ENCODE measurements at places on chromosomes 7 and 10. TPM values are rescaled to one million over a fixed set of nuclear protein-coding genes. Genes with fewer than 3 reads are reported as not detected.

SPDYE1 gene
- not detected for total RNA-seq

NRP1 gene
- total RNA-seq, result 55.0 TPM

DNA sequence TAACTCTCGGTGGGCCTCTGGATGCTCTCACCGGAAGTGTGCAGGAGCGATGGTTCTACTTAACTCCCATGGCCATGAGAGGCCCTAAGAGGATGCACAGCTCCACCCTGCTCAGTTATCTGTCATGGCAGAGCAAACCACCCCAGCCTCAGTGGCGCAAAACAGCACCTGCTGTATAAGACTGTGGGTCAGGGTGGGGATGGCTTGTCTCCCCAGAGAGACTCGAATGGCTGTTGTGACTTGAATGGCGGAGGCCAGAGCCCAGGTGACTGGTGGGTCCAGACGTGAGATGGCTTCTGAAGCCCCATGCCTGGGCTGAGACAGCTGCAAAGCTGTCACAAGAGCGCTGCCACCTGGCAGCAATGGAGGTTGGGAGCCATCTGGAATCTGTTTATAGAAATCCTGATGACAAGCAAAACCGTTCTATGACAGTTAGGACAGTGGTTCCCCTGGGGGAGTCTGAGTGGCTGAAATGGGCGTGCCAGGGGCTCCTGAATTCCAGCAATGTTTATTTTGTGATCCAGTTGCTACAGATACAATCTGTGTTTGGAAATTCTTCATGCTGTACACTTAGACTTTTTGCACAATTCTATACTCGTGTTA is 490.5 kb downstream of the TCERG1L start:
- H3K4me3 ChIP-seq, result no peak overlapping the region
- H3K36me3 ChIP-seq, result no peaks in the 10 kb centered on the region
- H3K27ac ChIP-seq, result no peak overlapping the region
- H3K4me1 ChIP-seq, result no peaks in the 10 kb centered on the region
- no peaks in the 10 kb centered on the region for H3K27me3 ChIP-seq

DNA sequence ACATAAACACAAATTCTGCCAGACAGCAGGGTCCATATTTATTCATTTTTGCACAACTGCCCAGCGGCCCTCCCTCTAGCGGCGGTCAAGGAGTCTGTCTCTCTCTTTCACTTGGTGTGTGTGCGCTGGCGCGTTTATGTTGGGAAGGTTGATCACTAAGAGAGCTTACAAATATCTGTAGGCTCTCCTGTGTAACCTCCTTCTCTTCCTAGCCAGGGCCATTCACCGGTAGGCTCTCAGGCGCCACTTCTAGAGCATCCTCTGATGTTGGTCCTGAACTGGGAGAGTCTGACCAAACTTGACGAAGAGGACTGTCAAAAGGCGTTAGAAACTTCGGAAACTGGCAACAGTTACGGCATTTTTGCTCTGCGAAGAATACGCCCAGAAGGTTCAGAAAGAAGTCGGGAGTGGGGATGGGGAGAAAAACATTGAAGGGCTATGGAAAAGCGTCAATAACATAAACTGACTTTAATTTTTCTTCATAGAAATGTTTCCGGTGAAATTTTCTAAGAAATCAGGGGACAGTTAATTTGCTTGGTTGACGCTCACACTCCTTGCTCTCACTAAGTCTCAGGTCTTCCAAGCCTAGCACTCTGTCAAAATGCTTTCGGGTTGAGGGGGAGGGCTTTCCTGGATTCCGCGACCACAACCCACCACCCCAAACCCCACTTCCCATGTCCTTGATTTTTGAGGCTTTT is 731.1 kb downstream of the ZWINT start:
- peaks cover 7% of the 10 kb centered on the region for H3K27me3 ChIP-seq
- no peaks in the 10 kb centered on the region for H3K36me3 ChIP-seq
- peak overlapping the region; percentile 58 for H3K4me3 ChIP-seq
- peaks cover 23% of the 10 kb centered on the region for H3K4me1 ChIP-seq

DNA sequence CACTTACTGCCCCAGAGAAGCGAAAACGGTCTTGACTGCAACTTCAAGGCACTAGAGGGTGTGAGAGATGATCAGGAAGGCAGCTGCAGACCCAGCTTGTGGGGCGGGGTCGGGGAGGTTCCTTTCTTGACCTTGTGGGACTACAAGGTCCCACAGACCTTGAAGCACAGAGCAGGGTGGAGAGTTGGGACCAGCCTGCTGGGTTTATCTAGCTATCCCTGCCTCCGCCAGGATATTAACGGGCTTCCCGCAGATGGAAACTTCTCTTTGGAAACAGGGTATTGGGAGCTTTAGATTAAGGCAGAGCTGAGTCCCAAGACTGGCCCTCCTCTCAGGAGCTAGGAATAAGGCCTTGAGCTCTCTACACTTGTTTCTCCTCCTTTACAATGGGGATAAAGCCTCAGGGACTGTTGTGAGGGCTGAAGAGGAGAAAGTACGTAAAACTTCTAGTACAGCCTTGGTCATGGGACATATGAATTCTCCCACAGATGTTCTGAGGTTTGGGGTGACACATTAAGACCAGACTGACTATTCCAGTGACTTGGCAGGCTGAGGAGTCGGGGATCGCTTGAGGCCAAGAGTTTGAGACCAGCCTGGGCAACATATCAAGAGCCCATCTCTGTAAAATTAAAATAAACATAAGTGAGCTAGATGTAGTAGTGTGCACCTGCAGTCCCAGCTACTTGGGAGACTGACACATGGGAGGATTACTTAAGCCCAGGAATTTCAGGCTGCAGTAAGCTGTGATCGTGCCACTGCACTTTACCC is 153.2 kb downstream of the CDH23 start:
- H3K36me3 ChIP-seq, result no peaks in the 10 kb centered on the region
- no peaks in the 10 kb centered on the region for H3K4me1 ChIP-seq
- H3K27me3 ChIP-seq, result no peaks in the 10 kb centered on the region
- H3K27ac ChIP-seq, result no peak overlapping the region
- no peak for DNase-seq

DNA sequence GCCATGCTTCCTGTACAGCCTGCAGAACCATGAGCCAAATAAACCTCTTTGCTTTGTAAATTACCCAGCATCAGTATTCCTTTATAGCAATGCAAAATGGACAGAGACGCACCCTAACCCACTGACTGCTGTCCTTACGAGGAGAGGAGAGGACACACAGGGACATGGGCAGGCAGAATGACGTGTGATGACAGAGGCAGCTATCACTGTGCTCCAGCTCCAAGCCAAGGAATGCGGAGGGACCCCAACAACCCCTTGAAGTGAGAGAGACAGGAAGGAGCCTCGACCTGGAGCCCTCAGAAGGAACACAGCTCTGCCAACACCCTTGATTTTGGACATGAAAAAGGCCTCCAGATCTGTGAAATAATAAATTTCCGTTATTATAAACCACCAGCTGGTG is 46.6 kb upstream of the EBF3 start:
- H3K4me1 ChIP-seq, result no peaks in the 10 kb centered on the region
- H3K4me3 ChIP-seq, result no peak overlapping the region
- no peak overlapping the region for H3K27ac ChIP-seq

GRCh38 chr7:42960762-42961161 is 28.6 kb downstream of the MRPL32 start:
- no peaks in the 10 kb centered on the region for H3K4me1 ChIP-seq
- H3K4me3 ChIP-seq, result no peak overlapping the region
- no peaks in the 10 kb centered on the region for H3K27me3 ChIP-seq
- no peak for DNase-seq
- no peak overlapping the region for H3K27ac ChIP-seq
- no peaks in the 10 kb centered on the region for H3K36me3 ChIP-seq

- H3K36me3 ChIP-seq, result peaks cover 32% of the 10 kb centered on the region
- H3K4me3 ChIP-seq, result no peak overlapping the region
- H3K27me3 ChIP-seq, result no peaks in the 10 kb centered on the region
- no peak overlapping the region for H3K27ac ChIP-seq
- no peak for DNase-seq
Measured at GRCh38 chr7:151351967-151352366, 10.4 kb downstream of the NUB1 start.

- H3K4me3 ChIP-seq, result no peak overlapping the region
- H3K27me3 ChIP-seq, result peaks cover 3% of the 10 kb centered on the region
- no peaks in the 10 kb centered on the region for H3K36me3 ChIP-seq
- H3K27ac ChIP-seq, result no peak overlapping the region
- H3K4me1 ChIP-seq, result peaks cover 5% of the 10 kb centered on the region
Measured at GRCh38 chr7:6531492-6532279, 19.6 kb downstream of the GRID2IP start.

- peaks cover 11% of the 10 kb centered on the region for H3K4me1 ChIP-seq
- H3K27ac ChIP-seq, result no peak overlapping the region
- H3K27me3 ChIP-seq, result peaks cover 4% of the 10 kb centered on the region
Measured at GRCh38 chr10:11020548-11020942, 2.9 kb downstream of the CELF2 start.

All from liver (tissue), 10 donors.